ENCODE measurements at places on chromosomes 13 and 19.
A peak's percentile ranks its signal among the peaks of the same experiment; 100 is the strongest.

GRCh38 chr13:83666141-83666540 lies 216.1 kb downstream of the SLITRK1 start:
- DNase-seq, result no peak

DNA sequence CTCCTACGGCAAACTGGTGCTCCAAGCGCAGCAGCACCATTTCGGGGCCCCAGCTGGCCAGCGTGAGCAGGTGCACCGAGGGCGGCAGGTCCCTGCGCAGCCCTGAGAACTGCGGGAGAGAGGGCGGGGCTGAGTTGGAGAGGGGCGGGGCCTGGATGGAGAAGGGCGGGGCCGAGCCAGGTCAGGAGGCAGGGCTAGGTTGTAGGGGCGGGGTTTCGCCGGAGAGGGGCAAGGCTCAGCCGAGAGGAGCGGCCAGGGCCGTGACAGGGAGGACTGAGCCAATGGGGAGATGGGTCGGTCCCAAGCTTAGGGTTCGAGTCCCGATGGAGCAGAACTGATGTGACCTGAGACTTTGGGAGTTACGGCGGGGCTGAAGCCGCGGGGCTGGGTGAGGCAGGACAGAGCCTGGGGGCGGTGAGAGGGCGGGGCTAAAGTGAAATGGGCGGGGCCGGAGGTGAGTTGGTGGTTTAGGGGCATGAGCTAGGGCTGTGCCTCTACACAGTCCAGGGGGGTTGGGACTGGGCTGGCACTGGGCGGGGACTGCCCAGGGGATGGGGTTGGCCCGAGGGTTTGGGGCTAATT lies 19.0 kb downstream of the MAN2B1 start:
- DNase-seq, result peak; percentile 77

GRCh38 chr19:4089400-4089908 lies 22.8 kb upstream of the ZBTB7A start:
- DNase-seq, result peak; percentile 87

DNA sequence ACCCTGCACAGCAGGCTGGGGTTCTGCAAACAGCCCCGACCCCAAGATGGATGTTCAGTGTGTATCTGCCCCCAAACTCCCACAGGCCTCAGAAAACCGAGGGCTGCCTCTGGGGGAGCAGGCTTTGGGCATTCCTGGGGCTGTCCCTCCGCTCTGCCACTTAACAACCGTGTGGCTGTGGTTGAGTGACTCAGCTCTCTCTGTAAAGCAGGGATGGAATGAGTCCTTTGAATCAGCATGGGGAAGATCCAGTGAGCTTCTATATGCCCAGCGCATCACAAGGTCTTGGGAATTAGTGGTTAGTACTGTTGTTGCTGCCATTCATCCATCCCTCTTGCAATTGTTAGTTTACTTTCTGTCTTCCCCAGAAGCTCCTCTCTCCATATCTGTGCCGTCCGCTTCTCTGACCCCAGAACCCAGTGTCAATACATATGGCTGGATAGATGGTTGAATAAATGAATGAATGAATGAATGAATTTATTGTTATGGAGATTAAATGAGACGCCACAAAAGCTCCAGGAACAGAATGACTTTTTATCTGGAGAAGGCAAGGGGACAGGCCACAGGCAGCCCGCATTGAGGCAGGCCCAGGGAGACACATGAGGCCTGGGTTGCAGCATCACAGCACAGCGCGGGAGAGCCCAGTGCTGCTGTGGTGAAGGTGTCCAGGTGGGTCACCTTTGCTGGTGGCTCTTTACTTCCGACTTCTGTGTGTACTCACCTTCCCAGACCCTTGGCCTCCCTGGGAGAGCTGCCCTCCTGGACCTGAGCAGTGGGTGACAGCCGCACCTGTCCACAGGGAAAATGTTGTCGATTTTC lies 89.2 kb downstream of the RGCC start:
- no peak for DNase-seq

Measured in GM20000 (cell line).